ENCODE measurements at places on chromosomes 12 and 14.

GRCh38 chr14:74502236-74503019 lies 8.9 kb downstream of the ISCA2 start:
- DNase-seq, result no peak

- no peak for DNase-seq
Measured at GRCh38 chr14:96914571-96915128, 117.5 kb downstream of the VRK1 start.

- no peak for DNase-seq
Measured at GRCh38 chr12:108657130-108657745, 23.5 kb upstream of the SELPLG start.

GRCh38 chr12:24482882-24483604 lies 465.9 kb downstream of the BCAT1 start:
- DNase-seq, result no peak

All from T-helper 1 cell (primary cell).